ENCODE measurements at places on chromosomes 1 and 21.
A peak's percentile ranks its signal among the peaks of the same experiment; 100 is the strongest.

DNA sequence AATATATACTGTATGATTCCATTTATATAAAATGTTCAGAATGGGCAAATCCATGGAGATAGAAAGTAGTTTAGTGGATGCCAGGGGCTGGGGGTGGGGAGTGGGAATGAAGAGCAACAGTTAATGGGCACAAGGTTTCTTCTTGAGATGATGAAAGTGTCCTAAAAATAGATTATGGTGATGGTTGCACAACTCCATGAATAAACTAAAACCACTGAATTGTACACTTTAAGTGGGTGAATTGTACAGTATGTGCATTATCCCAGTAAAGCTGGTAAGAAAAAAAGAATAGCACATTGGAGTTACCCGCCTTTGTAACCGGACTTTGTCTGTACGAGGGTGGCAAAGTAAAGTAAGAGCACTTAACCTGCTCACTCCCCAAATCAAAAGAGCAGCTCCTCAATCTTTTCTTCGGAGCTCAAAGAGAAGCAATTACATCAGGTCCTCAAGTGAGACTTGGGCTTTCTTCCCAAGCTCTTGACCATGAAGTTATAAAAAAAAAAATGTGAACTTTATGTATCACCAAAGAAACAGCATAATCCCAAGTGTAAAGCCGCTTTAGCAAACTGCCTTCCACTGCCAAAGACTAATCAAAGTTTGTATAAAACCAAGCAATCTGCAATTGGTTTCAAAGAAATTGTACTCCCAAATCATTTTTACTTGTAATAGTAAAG is 32.1 kb downstream of the ALDH9A1 start:
- no peak for DNase-seq

- no peak for DNase-seq
Observed at GRCh38 chr1:15443281-15443680, 5.0 kb downstream of the CTRC start.

GRCh38 chr1:76615253-76616035 is 251.8 kb upstream of the ST6GALNAC5 start:
- no peak for DNase-seq

- DNase-seq, result no peak
Observed at GRCh38 chr1:91647061-91647460, 146.4 kb downstream of the CDC7 start.

DNA sequence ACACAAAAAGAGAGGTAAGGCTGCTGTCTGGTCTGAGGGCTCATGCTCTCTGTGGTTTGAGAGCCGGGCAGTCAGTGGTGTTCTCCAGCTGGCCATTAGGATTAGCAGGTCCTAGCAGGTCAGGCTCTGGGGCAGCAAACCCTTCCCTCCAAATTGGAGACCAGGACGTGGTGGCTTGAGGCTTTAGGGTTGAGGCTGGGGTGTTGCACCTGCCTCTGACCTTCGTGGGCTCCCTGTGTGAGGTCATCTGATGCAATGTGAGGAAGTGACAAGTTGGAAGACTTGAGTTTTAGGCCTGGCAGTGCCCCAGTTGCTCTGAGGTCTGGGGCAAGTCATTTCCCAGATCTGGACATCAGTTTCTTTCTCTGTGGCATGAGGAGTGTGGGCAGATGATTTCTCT is 24.4 kb downstream of the SZRD1 start:
- no peak for DNase-seq

GRCh38 chr1:73907051-73907450 is 290.9 kb downstream of the LRRIQ3 start:
- DNase-seq, result no peak

DNA sequence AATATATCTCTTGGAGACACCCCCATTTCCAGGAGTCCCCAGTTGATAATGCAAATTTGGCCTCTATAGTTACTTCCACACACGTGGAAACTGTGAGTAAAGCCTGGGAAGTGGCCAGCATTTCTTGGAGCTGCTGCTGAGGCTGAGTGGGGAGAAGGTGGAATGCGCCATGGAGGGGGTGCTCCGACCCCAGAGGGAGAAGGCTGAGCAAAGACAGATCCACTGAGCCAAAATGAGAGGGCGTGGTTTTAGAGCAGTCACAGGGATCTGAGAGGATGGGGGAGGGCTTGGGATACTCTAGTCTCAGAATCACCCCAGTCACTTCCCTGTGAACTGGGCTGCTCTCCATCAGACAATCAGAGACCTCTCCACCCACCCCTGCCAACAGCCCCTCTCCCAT is 38.7 kb downstream of the TRIM62 start:
- no peak for DNase-seq

- no peak for DNase-seq
Observed at GRCh38 chr1:30172299-30172694, 551.1 kb downstream of the MATN1 start.

- DNase-seq, result no peak
Observed at GRCh38 chr1:5513846-5514526, 478.2 kb downstream of the NPHP4 start.

- DNase-seq, result no peak
Observed at GRCh38 chr1:219566951-219567947, 45.7 kb downstream of the ZC3H11B start.

DNA sequence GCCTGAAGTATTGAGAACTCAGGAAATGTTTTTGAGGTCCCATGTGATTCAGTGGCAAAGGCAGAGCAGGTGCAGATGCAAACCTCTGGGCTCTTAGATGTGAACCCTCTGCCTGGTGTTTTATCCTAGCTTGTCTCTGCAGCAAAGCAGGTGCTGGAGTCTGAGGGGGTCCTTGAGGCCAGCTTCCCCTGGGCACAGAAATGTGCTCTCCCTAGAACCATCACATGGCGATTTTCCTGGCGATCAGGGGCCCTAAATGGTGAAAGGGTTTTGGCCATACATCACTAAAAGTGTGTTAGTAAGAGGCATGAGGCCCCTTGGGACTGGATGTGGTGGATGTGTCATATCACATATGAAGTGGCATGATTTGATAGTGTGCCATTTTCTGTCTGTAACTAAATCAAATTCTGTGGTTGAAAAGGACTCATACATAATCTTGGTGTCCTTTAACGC is 144.8 kb downstream of the ST6GALNAC3 start:
- no peak for DNase-seq

GRCh38 chr1:28208818-28209441 is 23.9 kb downstream of the DNAJC8 start:
- peak; percentile 49 for DNase-seq

DNA sequence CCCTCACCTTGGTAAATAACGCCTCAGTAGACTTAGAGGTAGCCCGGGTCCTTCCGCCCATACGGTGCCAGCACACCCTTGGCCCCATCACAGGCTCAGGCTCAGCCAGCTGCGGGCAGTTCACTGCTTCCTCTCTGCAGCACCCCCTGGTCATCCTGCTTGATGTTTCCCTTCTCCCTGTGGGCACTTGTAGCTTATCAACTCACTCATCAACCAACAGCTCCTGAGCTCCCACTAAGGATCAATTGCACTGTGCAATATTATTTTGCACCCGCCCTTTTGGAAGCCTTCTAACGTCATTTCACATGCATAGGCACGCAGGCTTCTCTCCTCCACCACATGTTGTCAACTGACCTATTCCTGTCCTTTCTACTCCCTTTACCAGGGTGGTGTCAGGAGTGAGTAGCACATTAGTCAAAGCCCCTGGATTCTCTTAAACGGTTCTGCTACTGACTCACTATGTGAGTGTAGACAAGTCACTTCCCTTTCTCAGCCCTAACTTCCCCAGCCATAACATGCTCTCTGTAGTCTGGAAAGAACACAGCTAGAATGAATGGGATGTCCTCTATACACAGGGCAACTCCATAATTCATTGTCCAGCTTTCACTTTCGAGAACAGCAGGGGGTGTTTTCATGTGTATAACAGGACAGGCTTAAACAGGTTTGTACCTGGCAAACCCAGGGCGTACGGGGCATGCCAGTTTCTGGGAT is 47.1 kb upstream of the IRF2BP2 start:
- DNase-seq, result no peak

DNA sequence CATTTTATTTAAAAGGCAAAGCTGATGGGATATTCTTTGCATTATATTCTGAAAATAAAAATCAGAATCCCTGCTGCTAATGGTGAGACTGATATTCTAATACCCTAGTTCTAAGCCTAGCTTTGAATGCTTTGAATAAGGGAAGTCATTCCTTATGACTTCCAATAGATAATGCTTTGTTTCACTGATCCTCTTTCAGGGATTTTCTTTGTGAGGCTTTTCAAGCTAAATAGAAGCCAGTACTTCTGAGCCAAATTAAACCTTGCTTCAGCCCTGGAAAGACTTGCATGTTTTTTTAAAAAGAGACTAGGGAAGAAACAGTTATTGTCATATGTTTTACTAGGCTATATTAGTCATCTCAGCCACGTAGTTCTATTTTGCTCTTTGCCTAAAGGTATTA is 68.5 kb upstream of the CACYBP start:
- no peak for DNase-seq

GRCh38 chr21:20283836-20284235 is 714.4 kb upstream of the NCAM2 start:
- DNase-seq, result no peak

- DNase-seq, result no peak
Observed at GRCh38 chr1:168431882-168432281, 111.9 kb downstream of the XCL2 start.

- no peak for DNase-seq
Observed at GRCh38 chr1:69994241-69994640, 211.1 kb downstream of the LRRC40 start.

DNA sequence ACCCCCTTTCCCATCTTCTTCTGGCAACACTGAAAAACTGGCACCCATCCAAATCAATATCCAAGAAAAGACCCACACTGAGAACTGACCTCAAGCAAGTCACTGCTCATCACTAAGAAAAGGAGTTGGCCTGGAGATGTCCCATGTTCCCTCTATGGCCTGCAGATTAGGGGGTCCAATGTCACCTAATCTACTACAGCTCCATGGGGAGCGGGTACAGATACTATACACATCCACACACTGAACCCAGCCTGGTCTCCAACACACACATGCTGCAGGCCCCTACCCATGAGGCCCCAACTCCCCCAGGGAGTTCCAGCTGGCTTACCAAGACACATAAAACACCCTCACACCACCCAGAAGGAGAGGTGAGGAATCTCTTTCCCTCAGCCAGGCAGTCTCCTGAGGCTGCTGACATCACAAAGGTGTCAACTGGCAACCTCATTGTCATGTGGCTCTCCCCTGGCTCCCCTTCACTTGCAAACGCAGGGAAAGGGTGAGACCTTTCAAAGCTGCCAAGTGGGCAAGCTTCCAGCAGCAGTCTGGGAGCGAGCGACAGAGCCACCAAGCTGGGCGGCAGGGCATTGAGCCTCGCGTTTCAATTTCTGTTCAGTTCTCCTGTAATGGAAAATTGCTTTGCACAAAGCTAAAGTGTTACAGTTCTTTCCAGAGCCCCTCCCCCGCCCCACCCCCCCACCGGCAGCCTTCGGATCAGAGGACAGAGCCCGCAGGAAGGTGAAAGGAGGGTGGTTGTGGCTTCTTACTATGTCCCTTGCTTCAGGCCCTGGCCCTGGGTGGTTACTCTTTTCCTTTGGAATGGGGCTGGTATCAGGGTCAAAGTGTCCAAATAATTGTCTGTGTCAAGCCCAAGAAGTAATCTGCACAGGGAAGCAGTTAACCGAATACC is at the start of gene LRRC52:
LRRC52 (plus strand) TSS at position 469 of the 907 bp plus-strand sequence; CDS start at position 766, 297 bp downstream.
- no peak for DNase-seq

DNA sequence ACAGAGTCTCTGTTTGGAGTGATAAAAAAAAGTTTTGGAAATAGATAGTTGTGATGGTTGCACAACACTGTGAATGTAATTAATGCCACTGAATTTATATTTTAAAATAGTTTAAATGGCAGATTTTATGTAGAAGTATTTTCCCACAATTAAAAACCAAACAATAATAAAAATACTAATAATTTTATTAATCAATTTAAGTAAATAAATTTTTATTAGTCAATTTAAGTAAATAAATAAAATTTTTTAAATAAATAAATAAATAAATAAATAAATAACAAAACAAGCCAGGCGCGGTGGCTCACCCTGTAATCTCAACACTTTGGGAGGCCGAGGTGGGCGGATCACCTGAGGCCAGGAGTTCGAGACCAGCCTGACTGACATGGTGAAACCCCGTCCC is 4.9 kb upstream of the KDF1 start:
- no peak for DNase-seq

GRCh38 chr1:227735539-227736285 is 477 bp downstream of the SNAP47 start:
- no peak for DNase-seq

DNA sequence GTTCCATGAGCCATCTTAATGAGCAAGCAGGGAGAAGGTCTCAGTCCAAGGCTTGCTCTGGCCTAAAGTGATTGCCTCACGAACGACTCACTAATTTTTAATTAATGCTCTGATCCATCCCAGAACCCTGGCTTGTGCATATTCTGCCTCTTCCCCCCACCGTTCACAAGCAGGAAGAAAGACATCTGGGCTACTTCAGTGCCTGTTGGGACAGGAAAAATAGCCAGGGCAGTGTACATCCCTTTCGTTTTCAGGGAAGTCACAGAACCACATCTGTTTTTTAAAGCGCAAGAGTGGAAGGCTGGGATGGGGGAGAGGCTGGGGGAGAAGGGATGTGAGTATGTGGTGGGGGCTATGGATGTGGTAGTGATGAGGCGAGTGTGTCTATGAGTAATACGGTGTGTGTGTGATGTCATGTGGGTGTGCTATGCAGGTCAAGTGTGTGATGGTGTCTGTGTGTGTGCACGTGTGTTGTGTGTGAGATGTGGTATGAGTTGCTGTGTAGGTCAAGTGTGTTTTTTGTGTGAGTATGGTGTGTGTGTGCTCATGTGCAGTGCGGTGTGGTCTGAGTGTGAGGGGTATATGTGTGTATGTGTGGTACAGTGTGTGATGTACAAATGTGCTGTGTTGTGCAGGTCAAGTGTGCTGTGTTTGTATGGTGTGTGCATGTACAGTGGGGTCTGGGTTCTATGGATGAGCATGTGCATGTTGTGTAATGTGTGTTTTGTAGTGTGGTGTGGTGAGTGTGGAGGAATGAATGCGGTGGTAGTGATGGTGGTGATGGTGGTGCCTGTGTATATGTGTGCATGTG is 64.9 kb upstream of the SYT6 start:
- no peak for DNase-seq

- DNase-seq, result no peak
Observed at GRCh38 chr1:75861831-75862230, 65.1 kb downstream of the MSH4 start.

GRCh38 chr1:246434335-246434734 is 72.7 kb downstream of the SMYD3 start:
- no peak for DNase-seq

GRCh38 chr1:11848373-11848700 is 754 bp upstream of the NPPA start:
- no peak for DNase-seq

DNA sequence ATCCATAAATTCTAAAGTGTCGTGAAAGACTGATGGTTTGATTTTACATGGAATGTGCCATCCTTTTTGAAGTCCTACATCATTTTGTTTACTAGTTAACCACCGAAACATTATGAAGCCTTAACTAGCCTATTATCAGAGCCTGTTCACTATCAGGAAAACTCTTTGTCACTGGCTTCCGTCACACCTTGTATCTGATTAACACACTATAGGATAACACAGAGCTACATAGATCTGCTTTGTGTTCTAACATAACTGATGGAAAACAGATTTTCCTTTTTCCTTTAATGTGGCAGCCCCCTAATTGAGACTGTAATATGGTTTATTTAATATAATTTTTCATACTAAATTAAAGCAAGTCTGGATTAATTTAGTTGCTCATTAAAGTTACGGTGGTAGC is 74.5 kb upstream of the SCYL3 start:
- DNase-seq, result no peak
